ENCODE measurements at places on chromosomes 1 and 21. TPM values are rescaled to one million over a fixed set of nuclear protein-coding genes. Genes with fewer than 3 reads are reported as not detected.

CNR2 gene
- total RNA-seq: not detected

LCE1D gene
- total RNA-seq: not detected

RNU1-4 gene
- total RNA-seq: 2,262 TPM

DNA sequence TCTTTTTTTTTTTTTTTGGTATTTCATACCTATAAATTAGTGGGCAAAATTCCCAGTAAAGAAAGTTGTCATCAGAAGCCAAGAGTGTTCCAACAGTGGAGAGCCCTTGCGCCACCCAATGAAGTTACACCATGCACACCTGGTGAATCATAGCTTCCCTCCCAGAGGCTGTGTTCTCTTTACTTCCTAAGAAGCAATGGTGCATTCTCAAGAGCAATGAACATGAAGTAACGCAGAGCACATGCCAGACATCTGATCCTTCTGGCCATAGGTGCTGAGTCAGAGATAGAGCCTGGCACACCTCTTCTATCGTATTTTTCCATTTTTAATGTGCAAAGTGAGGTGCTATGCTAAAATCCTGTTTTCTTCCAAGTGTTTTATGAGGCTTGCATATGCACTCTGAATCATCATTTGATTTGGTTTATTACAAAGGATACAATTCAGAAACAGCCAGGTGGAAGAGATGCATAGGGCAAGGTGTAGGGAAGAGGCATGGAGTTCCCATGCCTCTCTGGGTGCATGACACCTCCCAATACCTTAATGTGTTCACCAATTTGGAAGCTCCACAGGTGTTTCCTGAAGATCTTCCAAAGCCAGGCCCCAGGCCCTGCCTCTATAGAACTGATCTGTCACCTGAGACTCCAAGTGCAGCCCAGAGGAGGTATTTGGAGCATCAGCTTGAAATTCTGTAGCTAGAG is 408.0 kb downstream of the SIPA1L2 start:
- H3K27me3 ChIP-seq: no peaks in the 10 kb centered on the region
- DNase-seq: no peak
- H3K4me1 ChIP-seq: peaks cover 17% of the 10 kb centered on the region
- H3K4me3 ChIP-seq: no peak overlapping the region
- no peak overlapping the region for H3K27ac ChIP-seq

GRCh38 chr1:14479865-14480264 is 118.6 kb upstream of the KAZN start:
- no peaks in the 10 kb centered on the region for H3K4me1 ChIP-seq
- no peaks in the 10 kb centered on the region for H3K36me3 ChIP-seq
- peaks cover 11% of the 10 kb centered on the region for H3K27me3 ChIP-seq
- no peak overlapping the region for H3K4me3 ChIP-seq
- H3K27ac ChIP-seq: no peak overlapping the region
- DNase-seq: no peak

DNA sequence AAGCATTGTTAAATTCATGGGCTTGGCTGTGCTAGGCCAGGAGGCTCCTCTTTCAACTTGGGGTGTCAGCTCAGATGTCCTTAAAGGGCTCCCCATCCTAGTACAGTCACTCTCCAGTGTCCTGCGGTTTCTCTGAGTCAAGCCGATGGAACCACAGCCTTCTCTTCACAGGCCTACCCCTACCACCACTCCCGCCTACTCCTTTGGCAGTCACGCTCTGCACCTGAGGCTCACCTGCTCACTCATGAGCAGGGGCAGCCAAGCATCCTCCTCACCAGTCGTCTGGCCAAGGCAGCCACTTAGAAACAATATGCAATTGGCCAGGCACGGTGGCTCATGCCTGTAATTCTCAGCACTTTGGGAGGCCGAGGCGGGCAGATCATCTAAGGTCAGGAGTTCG is 3.6 kb downstream of the ACOT7 start:
- H3K36me3 ChIP-seq: no peaks in the 10 kb centered on the region
- no peak overlapping the region for H3K27ac ChIP-seq
- H3K4me3 ChIP-seq: no peak overlapping the region

- peaks cover 48% of the 10 kb centered on the region for H3K4me1 ChIP-seq
- H3K27me3 ChIP-seq: no peaks in the 10 kb centered on the region
- no peak overlapping the region for H3K27ac ChIP-seq
- no peak overlapping the region for H3K4me3 ChIP-seq
Observed at GRCh38 chr1:214515544-214516433, 35.6 kb downstream of the PTPN14 start.

- DNase-seq: peak; percentile 26
- H3K27me3 ChIP-seq: no peaks in the 10 kb centered on the region
- H3K4me3 ChIP-seq: peak overlapping the region; percentile 10
Observed at GRCh38 chr1:43207229-43207853, 35.2 kb downstream of the CFAP57 start.

DNA sequence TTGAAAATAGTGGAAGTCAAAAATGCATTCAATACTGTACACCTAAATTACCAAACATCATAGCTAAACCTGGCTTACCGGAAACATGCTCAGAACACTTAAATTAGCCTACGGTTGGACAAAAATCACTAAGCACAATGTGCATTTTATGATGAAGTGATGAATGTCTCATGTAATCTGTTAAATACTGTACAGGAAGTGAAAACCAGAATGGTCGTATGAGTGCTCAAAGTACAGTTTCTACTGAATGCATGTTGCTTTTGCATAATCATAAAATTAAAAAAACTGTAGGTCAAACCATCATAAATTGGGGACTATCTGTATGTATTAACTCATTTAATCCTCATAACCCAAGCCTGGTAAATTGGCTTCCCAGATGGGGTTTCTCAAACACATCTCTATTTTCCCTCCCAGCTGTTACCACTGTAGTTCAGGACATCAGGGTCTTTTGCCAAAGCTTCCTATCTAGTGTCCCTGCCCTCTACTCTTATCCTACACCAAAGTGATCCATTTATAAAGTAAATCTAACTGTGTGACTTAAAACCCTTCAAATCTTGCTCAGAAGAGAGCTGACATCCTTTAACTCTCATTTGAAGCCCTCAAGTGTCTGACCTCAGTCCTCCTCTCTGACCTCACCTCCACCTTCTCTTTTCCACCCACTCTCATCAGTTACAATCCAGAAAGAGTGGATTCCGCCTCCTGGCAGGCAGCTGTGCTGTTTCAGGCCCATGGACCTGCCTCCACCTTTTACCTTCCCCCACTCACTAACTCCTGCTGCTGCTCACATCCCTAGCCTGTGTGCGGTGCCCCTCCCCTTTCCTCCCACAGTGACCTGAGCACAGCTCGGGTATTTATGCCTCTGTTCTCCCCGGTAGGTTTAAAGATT is 356.4 kb upstream of the ST6GALNAC5 start:
- H3K27me3 ChIP-seq: no peaks in the 10 kb centered on the region
- DNase-seq: no peak
- no peaks in the 10 kb centered on the region for H3K4me1 ChIP-seq
- no peak overlapping the region for H3K4me3 ChIP-seq
- no peak overlapping the region for H3K27ac ChIP-seq

- no peaks in the 10 kb centered on the region for H3K4me1 ChIP-seq
- no peak overlapping the region for H3K27ac ChIP-seq
- H3K36me3 ChIP-seq: no peaks in the 10 kb centered on the region
- H3K4me3 ChIP-seq: no peak overlapping the region
- DNase-seq: no peak
Observed at GRCh38 chr1:198809247-198809646, 170.4 kb downstream of the PTPRC start.

GRCh38 chr1:61975638-61976037 is 219.0 kb upstream of the L1TD1 start:
- no peak overlapping the region for H3K27ac ChIP-seq
- no peak overlapping the region for H3K4me3 ChIP-seq
- H3K4me1 ChIP-seq: no peaks in the 10 kb centered on the region
- no peak for DNase-seq
- no peaks in the 10 kb centered on the region for H3K36me3 ChIP-seq
- no peaks in the 10 kb centered on the region for H3K27me3 ChIP-seq

- peaks cover 60% of the 10 kb centered on the region for H3K27me3 ChIP-seq
- H3K27ac ChIP-seq: no peak overlapping the region
- peaks cover 47% of the 10 kb centered on the region for H3K4me1 ChIP-seq
- peaks cover 4% of the 10 kb centered on the region for H3K36me3 ChIP-seq
- no peak overlapping the region for H3K4me3 ChIP-seq
Observed at GRCh38 chr1:21670059-21670881, 1.1 kb upstream of the RAP1GAP start.

DNA sequence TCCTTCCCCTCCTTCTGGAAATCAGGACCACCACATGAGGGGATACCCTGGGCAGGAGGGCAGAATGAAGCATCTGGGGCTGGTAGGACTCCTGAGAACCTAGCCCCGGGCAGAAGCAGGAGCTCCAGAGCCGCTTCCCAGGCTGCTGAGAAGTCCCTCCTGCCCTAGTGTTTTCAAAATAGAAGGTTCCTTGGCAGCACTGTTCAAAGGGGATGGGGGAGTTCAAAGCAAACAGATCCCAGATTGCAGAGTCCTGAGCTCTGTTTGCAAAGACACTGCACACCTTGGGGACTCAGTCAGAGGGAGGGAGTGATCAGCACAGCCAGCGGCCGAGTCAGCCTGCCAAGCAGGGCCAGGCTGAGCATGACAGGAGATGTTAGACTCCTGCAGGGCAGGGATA is 177.8 kb downstream of the PTPRU start:
- no peak for DNase-seq
- H3K27me3 ChIP-seq: peaks cover 11% of the 10 kb centered on the region
- no peak overlapping the region for H3K4me3 ChIP-seq
- no peaks in the 10 kb centered on the region for H3K36me3 ChIP-seq
- peaks cover 10% of the 10 kb centered on the region for H3K4me1 ChIP-seq

- DNase-seq: peak; percentile 89
- H3K27ac ChIP-seq: peak overlapping the region; percentile 80
Observed at GRCh38 chr1:232553050-232553754, 76.7 kb downstream of the SIPA1L2 start.

GRCh38 chr1:114435088-114435715 is 75.8 kb downstream of the TRIM33 start:
- H3K4me1 ChIP-seq: no peaks in the 10 kb centered on the region
- H3K27ac ChIP-seq: no peak overlapping the region
- H3K4me3 ChIP-seq: no peak overlapping the region
- no peak for DNase-seq

- H3K27ac ChIP-seq: no peak overlapping the region
- peaks cover 14% of the 10 kb centered on the region for H3K4me1 ChIP-seq
- H3K36me3 ChIP-seq: no peaks in the 10 kb centered on the region
- no peaks in the 10 kb centered on the region for H3K27me3 ChIP-seq
- no peak overlapping the region for H3K4me3 ChIP-seq
- no peak for DNase-seq
Observed at GRCh38 chr1:64005801-64006200, 197.6 kb upstream of the UBE2U start.

GRCh38 chr1:225794954-225795353 is 15.0 kb upstream of the EPHX1 start:
- no peaks in the 10 kb centered on the region for H3K4me1 ChIP-seq
- H3K4me3 ChIP-seq: no peak overlapping the region
- no peaks in the 10 kb centered on the region for H3K27me3 ChIP-seq
- peaks cover 35% of the 10 kb centered on the region for H3K36me3 ChIP-seq
- no peak overlapping the region for H3K27ac ChIP-seq

GRCh38 chr1:225343618-225344017 is 84.2 kb downstream of the LBR start:
- no peaks in the 10 kb centered on the region for H3K4me1 ChIP-seq
- peaks cover 8% of the 10 kb centered on the region for H3K27me3 ChIP-seq
- H3K36me3 ChIP-seq: no peaks in the 10 kb centered on the region
- no peak overlapping the region for H3K4me3 ChIP-seq
- DNase-seq: no peak

- H3K4me3 ChIP-seq: no peak overlapping the region
- no peaks in the 10 kb centered on the region for H3K4me1 ChIP-seq
- DNase-seq: no peak
Observed at GRCh38 chr1:25206201-25206600, 26.1 kb downstream of the SYF2 start.

DNA sequence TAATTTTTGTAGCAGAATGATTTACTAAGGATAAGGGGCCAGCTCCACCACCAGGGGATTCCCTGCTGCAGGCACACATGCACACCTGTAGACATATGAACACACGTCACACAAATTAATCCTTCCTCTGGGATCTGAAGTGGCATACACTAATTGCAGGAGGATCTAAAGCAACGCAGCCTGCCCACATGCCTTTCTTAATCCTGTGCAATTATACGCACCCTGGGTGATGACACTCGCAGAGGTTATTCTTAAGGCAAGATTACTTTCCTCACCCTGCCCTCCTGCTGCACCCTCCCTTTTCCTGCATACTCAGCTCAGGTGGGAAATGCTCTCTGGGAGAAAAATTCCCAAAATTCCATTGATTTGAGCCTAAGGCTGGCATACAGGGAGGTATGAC is 7.5 kb upstream of the LORICRIN start:
- no peaks in the 10 kb centered on the region for H3K36me3 ChIP-seq
- H3K4me3 ChIP-seq: no peak overlapping the region
- peaks cover 15% of the 10 kb centered on the region for H3K27me3 ChIP-seq
- DNase-seq: no peak

DNA sequence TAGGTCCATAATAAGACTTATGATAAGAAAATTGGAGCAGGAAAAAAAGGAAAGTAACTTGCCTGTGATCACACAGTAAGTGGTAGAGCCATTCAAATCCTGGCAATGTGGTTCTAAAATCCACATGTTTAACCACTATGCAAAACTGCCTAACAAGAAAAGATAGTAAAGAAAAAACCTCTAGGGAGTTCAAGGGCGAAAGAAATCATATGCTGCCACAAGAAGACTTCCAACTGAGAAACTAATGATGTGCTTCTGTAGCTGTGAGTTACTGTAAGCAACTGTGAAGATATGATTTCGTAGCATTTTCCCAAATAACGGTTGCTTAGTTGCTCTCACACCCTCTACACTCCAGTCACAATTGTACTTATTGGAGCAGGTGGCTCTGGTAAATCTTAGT is 20.9 kb upstream of the LYPLAL1 start:
- H3K4me1 ChIP-seq: no peaks in the 10 kb centered on the region
- DNase-seq: no peak
- no peak overlapping the region for H3K27ac ChIP-seq
- no peaks in the 10 kb centered on the region for H3K27me3 ChIP-seq
- no peak overlapping the region for H3K4me3 ChIP-seq
